Activated B cell treated with CpG ODN at 0.5 μM for 24 hours (primary cell): ENCODE measurements at places on chromosomes 12 and 14.

DNA sequence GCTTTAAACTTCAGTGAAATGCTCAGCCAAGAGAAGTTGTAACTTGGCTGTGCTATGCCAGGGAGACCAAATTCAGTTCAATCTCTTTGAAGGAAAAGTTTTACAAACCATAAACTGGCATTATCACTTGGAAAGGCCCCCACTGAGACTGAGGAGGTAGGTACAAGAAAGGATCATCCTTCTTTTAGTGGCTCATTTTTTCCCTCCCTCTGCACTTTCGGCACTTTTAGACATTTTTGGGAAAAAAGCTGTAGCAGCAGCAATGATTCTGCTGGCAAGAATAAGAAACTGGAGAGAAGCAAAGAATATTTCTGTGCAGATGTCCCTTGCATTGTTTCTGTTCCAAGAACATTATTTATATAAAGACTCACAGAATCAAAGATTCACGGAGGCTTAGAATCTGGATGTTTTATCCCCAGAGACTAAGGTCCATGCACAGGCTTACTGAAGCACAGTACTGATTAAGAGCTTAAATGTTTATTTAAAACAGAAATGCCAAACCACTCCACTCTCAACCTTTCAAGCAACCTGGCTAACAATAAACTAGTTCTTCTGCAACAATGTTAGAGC lies 12.3 kb downstream of the ZC2HC1C start:
- no peak for DNase-seq

DNA sequence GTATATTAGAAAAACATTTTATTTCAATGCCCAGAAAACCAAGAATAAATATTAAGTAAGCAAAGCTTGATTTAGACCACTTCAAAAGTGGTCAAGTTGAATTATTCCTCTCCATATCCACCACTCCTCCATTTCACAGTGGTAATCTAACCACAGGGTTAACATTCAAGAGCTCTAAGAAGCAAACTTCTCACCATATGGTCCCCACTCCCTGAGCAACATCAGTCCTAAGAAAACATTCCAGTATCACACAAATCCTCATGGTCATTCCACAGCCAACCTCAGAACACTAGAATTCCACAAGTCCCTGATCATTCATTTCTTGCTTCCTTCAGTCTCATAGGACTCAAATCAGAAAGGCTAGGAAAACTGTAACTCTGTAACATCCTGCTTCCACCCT lies 47.9 kb downstream of the ST8SIA1 start:
- no peak for DNase-seq

DNA sequence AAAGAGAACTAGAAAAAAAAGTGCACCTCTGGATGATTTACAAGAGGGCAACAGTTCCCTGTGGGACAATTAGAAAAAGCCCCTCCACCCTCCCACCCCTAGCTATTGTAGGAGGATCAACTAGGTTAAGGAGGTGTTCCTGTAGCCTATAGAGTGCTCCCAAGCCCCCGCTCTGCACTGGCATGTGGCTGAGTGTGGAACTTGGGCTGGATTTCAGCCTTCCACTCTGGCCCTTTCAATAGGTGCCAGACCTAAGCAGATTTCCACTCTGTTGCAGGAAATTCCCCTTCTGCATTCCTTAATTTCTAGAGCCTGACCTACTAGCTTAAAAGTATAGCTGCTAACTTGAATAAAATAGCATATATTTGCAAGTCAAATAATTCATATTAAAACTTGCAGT lies 2.8 kb downstream of the NFATC4 start:
- no peak for DNase-seq

GRCh38 chr14:97381309-97381708 lies 584.1 kb downstream of the VRK1 start:
- no peak for DNase-seq

- no peak for DNase-seq
These were observed 53.0 kb upstream of the FRS2 start for GRCh38 chr12:69417231-69417630.

- DNase-seq, result no peak
These were observed 35.0 kb downstream of the ACADS start for GRCh38 chr12:120760349-120761254.

- no peak for DNase-seq
These were observed 40.9 kb downstream of the SGPP1 start for GRCh38 chr14:63686926-63687325.

GRCh38 chr14:64123241-64123822 lies 170.8 kb downstream of the ESR2 start:
- no peak for DNase-seq

DNA sequence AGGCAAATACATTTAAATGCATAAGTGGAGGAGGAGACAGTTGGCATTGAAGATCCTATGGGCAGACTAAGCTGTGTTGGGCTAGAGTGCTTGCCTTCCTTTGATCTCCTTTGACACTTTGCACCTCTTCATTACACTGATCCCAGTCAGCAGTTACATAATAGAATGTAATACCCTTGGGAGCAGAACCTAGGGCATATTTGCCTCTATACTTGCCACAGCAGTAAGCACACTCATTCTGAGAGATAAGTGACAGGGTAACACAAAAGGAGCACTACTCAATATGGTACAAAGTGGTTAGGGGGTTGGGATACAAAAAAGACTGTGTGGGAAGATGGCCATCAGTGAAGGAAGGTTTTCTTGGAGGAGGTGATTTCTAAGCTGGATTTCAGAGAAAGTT lies 9.0 kb downstream of the MARS1 start:
- no peak for DNase-seq

DNA sequence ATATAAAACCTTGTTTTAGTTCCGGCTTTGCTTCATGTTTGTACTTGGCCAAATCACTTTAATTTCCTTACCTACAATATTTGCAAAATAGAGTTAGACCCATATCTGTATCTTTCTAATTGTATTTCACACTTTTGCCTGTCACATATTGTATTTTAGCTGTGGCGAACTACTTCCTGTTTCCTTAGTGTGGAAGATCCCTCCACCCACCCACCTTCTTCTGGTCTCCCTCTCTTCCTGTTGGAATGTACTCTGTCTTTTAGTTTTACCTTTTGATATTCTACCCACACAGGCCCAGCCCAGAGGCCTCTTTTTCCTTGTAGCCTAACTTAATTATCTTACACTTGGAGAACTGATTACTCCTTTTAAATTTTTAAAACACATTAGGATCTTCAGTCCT lies 78.2 kb downstream of the SCN8A start:
- DNase-seq, result no peak

DNA sequence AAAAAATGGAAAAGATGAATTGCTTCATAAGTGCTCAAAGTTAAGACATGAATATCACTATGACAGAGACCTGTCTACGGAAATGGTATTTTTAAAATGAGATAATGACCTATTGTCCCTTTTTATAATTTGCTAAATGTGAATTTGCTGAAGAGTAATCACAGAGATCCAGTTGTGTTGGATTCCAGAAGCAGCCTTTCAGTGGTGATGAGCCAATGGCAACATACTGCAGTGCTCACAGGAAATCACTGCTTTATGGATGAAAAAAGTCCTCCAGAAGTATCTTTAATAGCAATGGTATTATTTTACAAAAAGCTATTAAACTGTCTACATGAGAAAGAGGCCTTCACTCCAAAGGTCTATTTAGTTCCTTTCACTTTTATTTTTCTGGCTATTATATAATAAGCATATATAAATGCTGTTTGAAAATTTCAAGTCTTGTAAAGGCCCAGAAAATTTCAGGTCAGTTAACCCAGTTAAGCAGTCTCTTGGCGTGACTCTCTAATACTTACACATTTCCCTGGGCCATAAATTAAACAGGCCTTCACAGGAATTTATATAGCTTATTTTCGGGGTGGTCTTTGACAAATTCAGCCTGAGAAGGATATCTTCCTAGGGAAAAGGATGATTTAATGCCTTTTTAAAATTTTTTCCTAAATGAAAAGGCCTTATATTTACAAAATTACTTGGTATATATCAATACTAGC lies 55.4 kb downstream of the KCNJ8 start:
- DNase-seq, result no peak

DNA sequence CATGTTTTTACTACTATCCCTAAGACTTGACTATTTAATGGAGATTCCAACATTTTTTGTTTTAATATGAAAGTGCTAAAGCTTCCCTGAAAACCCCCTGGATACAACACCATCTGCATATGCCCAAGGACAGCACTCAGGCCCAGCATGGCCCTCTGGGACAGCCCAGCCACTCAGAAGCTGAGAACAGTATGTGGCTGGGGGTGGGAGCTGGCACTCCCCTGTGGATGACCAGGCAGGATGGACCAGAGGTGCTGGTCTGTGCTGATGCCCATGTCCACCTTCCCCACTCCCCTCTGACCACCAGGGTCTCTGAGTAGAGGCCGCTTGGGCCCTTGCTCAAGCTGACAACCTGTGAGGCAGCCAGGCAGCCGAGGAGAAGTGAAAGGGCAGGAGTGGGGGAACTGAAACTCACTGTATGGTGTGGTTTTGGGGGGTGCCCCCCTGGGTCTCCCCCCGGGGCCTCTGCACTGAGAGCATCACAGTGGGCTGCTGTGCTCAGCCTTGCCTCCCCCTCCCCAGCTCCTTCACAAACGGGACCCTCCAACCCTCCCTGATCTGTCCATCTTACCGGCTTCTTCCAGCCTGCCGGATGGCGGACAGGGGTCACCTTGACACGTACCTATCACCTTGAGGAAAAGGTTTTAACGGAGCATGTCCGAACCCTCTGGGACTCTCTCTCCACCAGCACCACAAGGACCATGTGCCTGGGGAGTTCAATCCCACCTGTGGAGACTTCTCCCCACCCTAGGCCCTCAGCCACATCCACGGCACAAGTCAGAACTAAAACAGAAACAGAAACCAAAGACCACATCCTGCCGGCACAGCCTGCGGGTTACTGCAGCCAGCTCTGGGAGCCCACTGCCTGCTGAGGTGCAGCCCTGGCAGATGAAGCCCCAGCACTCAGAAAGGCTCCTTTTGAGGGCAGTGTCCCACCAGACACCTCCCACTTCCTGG lies at the start of gene TMEM229B:
TSS of gene TMEM229B (minus strand) at position 785 of the 957 bp plus-strand sequence. CDS start 14,798 bp downstream, outside the sequence.
- DNase-seq, result peak; percentile 84

DNA sequence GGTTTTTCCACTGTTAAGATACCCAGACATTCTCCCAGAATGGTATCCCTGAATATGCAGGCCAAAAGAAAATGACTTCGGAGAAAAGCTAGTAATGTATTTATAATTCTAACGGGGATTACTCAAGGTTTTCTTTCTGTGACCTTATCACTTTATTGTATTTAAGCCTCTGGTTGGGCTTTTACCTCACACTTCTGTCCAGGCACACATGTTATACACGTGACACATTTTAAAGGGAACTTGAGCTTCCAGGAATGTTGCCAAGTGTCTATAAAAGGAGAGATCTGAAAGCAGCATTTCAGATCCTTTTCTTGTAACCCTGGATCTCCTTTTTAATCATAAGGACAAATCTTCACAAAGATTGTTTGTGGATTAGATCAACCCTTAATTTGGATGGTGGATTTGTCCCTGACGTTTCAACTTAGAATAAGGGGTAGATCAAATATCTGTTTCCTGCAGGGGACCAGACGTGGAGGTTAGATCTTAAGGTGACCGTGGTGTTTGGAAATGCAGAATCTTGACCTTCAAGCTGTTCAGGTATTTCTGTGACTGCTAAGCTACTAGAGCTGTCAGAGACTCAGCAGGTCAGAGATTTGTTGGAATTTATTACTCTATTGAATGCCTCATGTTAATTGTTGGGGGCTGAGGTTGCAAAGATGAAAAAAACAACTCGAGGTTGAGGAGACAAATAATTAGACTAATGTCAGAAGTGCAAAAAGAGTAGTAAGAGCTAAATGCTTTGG lies 1.5 kb downstream of the CIPC start:
- no peak for DNase-seq

DNA sequence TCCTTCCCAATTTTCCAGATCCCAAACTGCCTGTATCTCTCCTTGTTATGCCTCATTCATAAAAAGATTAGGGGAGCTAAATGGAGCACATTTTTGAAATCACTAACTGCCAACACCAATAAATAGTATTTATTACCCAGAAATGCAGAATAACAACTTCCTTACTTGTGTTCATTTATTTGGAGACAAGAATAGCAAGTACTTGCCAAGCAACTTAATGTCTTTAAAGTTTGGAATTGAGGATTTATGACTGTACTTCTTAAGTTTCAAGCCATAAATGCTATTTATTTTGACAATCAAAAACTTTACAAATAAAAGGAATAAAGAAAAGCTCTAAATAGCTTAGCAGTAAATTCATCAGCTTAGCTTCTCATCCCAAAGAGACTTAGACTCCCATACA lies 626.1 kb upstream of the NOVA1 start:
- DNase-seq, result no peak

- DNase-seq, result no peak
These were observed 198.0 kb downstream of the ADGRD1 start for GRCh38 chr12:131151558-131152345.

- no peak for DNase-seq
These were observed 66.6 kb downstream of the CLMN start for GRCh38 chr14:95253039-95253630.

DNA sequence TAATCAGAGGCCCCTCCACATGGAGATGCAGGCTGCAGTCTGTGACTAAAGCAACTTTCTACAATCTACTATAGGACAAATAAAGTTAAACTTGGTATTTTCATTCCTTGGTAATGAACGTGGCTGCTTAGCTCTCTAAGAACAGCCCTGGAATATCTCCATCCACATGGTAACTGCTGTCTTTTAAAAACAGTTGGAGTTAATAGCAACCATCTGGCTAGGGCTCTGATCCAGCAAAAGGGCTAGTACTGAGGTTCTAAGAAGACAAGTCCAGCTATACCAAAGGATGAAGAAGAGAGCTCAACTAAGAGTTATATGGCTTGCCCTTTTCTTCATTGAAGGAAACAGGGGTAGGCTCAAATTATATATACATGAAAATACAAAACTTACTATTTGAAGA lies 920.1 kb downstream of the FLRT2 start:
- DNase-seq, result no peak

DNA sequence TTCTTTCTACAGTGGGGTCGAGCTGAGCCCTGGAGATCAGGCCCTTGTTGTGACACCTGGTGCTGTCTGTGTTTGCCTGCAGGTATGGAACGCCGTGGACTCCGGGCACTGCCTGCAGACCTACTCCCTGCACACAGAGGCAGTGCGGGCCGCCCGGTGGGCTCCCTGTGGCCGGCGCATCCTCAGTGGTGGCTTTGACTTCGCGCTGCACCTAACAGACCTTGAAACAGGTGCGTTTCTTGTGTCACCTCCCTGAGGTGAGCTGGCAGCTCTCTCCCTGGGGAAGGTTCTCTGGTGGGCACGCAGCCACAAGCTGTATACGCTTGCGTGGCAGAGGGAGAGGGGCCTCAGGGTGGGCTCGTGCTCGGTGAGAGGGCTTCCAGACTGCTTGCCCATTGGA lies 119.3 kb downstream of the BEGAIN start:
- DNase-seq, result no peak

DNA sequence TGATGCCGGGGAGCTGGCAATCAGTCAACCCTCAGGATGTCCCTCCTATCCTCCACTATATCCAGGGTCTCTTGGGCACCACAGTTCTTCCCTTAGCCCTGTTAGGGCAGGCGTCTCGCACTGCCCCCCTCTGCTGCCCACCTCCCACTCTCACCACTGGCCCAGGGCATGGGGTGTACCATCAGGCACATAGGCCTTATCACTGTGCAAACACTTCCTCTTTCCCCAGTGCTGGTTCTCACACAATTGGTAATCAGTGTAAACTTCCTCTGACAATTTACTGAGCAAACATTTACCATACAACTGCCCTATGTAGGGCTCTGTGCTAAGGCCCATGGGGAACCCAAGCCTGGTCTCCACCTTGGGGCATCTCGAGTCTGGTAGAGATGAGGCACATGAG lies 20.1 kb upstream of the TMED10 start:
- no peak for DNase-seq
